ENCODE measurements at places on chromosomes 5 and 9.

DNA sequence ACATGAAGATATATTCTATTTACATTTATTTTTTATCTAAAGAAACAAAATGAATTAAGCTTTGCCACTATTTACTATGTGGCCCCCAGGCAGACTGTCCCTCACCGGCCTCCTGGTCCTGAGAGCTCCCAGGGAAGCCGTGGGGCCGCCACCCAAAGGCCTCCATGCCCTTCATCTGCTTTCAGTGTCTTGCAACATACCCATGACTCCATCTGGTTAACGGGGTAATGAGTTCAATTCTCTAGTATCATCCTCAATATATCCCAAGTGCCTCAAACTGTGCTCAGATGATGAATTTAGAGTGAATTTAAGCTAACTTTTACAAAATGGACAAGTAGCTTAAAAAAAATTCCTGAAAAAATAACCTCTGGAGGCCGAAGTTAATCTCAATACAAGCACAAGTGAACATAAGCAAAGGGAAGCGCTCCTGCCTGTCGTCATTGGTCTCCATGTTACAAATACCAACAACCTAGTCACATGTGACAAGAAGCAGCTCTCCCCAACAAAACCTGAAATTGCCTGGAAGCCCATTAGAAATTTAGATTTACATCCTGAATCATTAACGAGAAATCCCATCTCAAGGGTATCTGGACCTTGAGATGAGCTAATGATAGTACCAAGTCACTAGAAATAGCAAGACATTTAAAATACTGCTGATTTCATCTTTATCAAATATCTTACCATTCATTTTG, 26.1 kb downstream of the DAP start:
- no peak for DNase-seq

DNA sequence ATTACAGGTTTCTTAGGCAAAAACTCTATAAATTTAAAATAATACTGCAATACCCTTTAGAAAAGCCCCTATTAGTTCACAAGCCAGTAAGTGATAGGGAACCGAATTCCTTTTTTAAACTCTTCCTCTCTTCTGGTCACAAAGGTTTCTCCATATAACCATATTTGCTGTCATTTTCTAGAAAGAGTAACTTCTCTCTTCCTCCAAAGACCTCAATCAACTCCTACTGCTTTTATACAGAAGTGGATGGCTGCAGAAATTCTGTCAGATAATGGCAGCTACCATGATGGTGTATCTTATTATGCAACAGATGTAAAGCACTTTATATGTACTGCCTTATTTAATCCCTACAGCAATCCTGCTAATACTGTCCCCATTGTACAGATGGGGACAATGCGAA, 6.2 kb downstream of the TUT7 start:
- no peak for DNase-seq

DNA sequence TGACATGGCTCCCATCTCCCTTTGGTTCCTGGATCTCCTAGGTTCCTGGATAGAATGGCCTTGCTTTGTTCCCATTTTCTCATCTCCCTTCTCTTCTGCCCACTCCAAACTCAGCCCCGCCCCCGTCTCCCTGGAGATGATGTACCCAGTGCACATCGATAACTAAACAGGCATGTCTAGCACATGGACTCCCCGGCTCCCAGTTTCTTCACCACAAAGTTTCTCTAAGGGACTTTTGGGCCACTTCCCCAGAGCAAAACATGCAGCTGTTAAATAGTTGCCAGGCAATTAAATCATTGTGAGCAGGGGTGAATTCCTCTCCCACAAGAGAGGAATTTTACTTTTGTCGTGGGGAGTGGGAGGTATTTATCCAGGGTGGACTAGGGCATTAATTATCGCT, 259.0 kb downstream of the GADD45G start:
- no peak for DNase-seq

DNA sequence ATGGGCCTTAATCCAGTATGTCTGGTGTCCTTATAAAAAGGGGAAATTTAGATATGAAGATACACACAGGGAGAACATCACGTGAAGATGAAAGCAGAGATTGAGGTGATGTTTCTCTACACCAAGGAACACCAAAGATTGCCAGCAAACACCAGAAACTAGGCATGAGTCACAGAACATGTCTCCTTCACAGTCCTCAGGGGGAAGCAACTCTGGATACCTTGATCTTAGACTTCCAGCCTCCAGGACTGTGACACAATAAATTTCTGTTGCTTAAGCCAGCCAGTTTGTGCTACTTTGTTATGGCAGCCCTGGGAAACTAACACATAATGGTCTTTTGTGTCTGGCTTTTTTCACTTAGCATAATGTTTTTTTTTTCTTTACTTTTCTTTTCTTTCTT, 41.2 kb upstream of the STRBP start:
- no peak for DNase-seq

- no peak for DNase-seq
Observed at GRCh38 chr9:117835798-117836197, 131.6 kb downstream of the TLR4 start.

DNA sequence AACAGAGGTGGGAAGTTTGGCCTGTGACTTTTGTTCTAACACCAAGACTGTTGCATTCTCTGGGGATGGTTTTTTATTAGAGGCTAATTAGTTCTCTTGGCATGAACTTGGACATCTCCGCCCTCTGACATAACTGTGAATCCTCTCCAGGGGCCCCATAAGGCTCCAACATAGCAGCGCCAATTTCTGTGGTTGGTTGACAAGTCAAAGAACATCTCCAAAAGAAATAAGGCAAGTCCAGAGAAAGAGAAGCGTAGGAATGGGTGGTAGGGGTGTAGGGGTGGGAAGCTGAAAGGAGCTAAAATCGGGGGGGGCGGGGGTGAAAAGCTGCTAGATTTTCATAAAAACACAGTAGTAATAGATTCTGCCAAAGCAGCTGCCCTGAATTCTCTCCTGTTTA, 81.0 kb upstream of the DAB2 start:
- no peak for DNase-seq

GRCh38 chr5:87268970-87269377, 1.3 kb downstream of the RASA1 start:
- no peak for DNase-seq

DNA sequence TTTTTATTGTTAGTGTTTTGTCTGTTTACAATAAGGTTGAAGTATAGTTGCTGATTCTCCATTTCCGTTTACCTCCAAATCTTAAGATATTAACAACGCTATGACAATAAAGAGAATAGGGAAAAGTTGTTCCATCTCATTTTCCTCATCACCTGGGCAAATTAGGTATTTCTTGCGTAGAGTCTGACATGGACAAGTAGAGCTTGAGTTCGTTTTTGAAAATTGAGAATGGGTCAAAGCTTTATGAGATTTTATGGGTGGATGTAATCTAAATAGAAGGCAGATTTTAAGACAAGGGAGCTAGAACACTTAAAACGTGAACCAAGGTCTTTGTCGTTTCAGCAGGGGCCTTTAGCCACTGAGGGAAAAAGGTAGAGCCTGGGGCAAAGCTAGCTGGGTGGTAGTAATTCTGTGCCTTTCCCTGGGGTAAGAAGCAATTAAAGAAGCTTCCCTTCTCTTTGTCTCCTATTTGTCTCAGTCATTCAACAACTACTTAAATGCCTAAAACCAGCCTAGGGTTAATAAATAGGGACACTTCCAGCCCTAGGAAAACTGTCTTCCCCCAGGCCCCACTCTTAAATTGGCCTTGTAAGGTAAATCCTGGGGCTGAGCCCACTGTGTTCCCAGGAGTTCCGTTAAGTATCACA, 551 bp upstream of the CAAP1 start:
- DNase-seq = no peak

DNA sequence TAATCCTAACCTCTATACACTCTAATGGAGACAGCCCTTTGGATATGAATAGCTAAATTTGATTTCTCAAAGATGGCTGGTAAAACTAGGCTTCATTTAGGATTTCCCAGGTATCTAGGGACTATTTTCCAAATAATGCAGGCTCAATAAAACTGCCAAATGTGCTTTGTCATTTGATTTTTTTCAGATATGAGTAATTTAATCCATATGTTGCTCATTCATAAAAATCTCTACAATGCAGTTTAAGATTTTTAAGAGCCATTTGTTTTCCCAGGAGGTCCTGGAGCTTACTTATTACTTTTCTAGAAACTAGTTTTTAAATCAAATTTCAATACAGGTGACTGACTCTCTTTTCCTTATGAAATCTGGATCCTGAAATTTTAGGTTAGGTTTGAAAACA, 349.3 kb upstream of the SLC24A2 start:
- DNase-seq = no peak

- peak; percentile 60 for DNase-seq
Observed at GRCh38 chr5:1294835-1295649, at the start of gene TERT. TERT (minus strand) TSS chr5:1295068; CDS start chr5:1294989, 79 bp downstream.

- no peak for DNase-seq
Observed at GRCh38 chr9:114282926-114283325, 40.0 kb upstream of the ORM1 start.

GRCh38 chr9:113857875-113858274, 18.2 kb upstream of the ZNF618 start:
- DNase-seq = no peak

- DNase-seq = no peak
Observed at GRCh38 chr5:124755565-124755964, 9.1 kb upstream of the ZNF608 start.

GRCh38 chr5:52607227-52607824, 180.4 kb upstream of the ITGA1 start:
- no peak for DNase-seq

GRCh38 chr5:6591671-6592288, 41.1 kb downstream of the NSUN2 start:
- no peak for DNase-seq

- no peak for DNase-seq
Observed at GRCh38 chr9:4939118-4939561, 45.9 kb upstream of the JAK2 start.

GRCh38 chr5:26868504-26868903, 169.9 kb downstream of the CDH9 start:
- DNase-seq = no peak

DNA sequence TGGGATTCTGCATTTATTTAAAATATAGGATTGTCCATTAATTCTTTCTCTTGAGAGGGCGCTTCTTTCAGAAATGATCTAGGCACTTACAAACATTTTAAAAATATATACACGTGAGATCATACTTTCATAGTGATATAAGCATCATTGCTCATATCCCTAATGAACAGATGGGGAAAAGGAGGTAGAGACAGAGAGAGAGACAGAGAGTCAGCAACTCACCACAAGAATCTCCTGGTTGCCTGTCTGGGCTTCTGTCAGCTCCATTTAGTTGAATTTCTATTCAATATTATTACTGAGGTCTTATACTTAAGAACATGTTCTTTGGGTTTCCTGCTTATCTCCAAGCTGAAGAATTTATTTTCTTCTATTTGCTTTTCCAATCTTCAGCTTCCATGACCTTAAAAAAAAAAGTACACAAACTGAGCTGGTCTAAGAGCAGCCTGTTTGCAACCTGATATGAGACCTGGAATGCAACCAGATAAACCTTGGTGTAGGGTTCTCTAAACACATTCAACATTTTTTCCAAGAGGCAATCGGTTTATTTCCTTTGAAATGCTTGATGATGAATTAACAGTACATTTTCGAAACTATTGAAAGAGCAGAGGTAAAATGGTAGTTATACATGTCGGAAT, 51.6 kb upstream of the LIFR start:
- no peak for DNase-seq

DNA sequence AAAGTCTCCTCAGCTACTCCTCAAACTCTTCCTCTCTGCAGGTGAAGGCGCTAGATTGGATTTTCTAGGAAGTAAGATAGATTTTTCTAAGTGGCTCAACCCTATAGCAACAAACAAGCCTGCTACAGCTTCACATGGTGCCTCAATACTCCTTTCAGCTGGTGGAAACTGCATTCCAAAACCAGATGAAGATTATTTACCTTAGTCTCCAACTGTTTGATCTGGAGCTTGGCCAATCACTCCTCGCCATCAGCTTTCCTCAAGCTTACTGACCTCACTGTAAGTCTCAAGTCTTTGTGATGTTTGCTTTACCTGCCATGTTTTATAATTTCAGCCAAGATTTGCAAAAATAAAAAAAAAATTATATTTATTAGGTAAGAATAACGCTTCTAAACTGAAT, 622.4 kb downstream of the CHSY3 start:
- no peak for DNase-seq

DNA sequence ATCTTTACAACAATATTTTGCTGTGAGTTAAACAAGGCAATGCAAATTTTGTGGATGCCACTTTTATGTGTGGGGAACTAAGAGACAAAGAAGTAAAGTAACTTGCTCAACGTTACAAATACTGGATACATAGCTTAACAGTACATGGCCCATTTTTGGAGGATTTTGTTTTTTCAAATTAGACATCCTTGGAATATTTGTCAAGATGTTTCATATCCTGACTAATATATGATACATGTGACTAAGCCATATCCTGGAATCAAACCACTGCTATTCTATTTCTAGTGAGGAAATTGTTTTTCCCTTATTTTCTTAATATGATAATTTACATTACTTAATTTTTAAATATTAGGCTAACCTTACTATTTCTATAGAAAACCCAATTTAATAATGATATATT, 529.8 kb downstream of the DMRTA1 start:
- DNase-seq = no peak

DNA sequence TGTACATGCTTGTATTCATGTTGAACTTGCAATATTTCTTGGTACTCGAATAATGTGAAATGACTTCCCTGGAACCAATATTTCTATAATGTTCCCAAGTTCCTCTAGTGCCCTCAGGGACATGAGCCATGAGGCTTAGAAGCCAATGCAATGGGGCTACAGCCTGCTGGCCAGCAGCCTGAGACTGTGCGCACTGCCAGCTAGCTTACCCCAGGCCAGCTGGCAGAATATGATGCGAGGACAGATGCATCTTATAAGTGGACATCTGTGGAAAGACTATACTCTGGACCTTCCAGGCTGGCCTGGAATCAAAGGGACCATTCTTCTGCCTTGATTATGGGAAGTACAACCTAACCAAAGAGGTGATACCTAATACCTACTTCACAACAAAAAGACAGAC, 1862.0 kb upstream of the ACO1 start:
- DNase-seq = no peak

DNA sequence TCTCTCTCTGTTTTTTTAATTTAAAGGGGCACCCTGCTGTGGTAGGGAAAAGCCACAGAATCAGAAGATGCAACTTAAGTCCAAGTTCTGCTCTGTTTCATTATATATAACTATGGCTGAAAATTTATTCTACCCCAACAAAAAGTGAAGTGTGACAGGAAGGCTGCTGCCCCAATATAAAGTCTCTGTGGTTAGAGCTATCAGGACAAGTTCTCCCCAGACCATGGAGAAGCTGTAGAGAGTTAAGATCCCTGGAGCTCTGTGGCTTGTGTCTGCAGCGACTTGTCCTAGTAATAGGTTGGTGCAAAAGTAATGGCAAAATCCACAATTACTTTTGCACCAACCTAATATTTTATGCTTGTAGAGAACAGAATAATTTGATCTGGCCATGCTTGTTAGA, 250.9 kb downstream of the PSAT1 start:
- no peak for DNase-seq

DNA sequence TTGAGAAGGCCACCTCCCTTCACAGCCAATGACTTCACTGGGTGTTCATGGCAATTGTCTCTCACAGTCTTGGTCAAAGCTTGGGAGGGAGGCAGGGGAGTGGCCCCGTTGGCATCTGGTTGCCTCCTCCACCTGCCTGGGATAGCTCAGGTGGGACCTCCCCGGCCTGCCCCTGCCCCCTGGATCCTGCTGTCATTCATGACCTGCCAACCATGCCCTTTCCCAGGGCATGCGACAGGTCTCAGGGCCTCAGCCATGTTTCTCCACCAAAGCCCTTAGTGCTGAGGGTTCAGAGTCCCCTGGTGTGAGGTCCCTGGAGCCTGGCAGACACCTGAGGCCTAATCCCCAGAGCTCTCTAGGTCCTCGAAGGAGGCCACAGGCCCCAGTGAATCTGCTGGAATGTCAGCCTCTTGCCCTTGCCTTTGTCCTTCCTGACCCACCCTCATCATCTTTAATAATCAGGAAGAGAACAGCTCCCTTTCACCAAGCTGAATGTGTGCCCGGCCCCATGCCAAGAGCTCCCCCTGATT, 5.6 kb downstream of the DAB2IP start:
- no peak for DNase-seq

Data from stimulated activated CD8-positive, alpha-beta memory T cell treated with anti-CD3 and anti-CD28 coated beads, Interleukin-4, amount 100 ng/mL, for 4 hours (primary cell).